ENCODE measurements at places on chromosomes 6 and 20.

DNA sequence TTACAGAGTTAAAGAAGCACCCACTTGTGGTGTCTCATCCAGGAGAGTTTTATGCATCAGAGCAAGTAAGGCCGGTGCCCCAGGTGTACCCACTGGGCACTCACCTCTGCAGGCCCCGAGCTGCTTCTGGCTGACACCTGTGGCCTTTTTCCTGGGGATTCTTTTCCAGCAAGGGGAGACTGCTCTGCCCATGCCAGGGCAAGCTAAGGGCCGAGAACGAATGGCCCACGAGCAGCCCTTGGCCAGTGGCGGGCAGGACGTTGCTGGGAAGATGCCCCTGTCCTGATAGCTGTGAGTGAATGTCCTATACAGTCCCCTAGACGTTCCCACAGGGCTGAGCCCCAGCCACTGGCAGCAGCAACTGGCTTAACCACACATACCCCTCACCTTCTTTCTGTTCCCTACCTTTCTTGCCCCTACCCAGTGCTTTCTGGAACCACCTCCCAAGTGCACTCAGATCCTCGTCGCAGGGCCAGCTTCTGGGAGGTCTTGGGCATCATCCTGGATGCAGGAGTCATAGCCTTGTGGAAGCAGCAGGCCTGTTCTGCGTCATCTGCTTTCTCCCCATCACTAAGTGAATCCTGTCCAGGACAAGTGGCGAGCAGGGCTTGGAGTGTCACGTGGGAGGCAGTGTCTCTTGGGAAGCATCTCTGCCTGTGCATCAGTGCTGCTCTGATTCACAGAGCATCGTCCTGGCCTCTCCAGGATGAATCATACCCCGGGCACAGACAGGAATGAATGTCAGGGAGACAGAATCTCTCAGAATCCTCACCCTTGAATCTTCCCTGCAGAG lies 32.5 kb downstream of the SYNDIG1 start:
- H3K27ac ChIP-seq, result no peak overlapping the region
- H3K4me1 ChIP-seq, result peaks cover 9% of the 10 kb centered on the region
- no peaks in the 10 kb centered on the region for H3K36me3 ChIP-seq

GRCh38 chr20:63840405-63840828 lies 9.4 kb upstream of the ZBTB46 start:
- H3K36me3 ChIP-seq, result no peaks in the 10 kb centered on the region
- no peak overlapping the region for H3K4me3 ChIP-seq
- H3K4me1 ChIP-seq, result no peaks in the 10 kb centered on the region
- H3K27ac ChIP-seq, result no peak overlapping the region

DNA sequence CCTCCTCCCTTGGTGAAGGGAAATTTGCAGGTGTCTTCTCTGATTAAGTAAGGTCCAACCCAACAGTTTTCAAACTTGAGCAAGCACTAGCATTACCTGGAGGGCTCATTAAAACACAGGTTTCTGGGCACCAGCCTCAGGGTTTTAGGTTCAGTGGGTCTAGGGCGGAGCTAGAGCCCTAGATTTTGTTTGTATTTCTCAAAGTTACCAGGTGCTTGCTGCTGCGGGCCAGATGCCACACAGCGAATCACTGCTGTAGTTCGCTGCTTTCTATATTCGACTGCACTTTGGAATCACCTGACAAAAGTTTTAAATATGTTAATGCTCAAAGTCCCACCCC lies 869 bp downstream of the COL21A1 start:
- no peak for DNase-seq
- peaks cover 57% of the 10 kb centered on the region for H3K27me3 ChIP-seq
- H3K27ac ChIP-seq, result no peak overlapping the region
- peaks cover 13% of the 10 kb centered on the region for H3K4me1 ChIP-seq
- H3K36me3 ChIP-seq, result no peaks in the 10 kb centered on the region

- DNase-seq, result no peak
- no peak overlapping the region for H3K27ac ChIP-seq
- H3K27me3 ChIP-seq, result no peaks in the 10 kb centered on the region
- H3K4me1 ChIP-seq, result peaks cover 10% of the 10 kb centered on the region
Observed at GRCh38 chr6:92777146-92777740, 642.1 kb downstream of the EPHA7 start.

- H3K36me3 ChIP-seq, result peaks cover 3% of the 10 kb centered on the region
- DNase-seq, result no peak
- H3K27me3 ChIP-seq, result no peaks in the 10 kb centered on the region
- H3K4me1 ChIP-seq, result peaks cover 19% of the 10 kb centered on the region
Observed at GRCh38 chr6:142167486-142167885, 20.4 kb downstream of the VTA1 start.

DNA sequence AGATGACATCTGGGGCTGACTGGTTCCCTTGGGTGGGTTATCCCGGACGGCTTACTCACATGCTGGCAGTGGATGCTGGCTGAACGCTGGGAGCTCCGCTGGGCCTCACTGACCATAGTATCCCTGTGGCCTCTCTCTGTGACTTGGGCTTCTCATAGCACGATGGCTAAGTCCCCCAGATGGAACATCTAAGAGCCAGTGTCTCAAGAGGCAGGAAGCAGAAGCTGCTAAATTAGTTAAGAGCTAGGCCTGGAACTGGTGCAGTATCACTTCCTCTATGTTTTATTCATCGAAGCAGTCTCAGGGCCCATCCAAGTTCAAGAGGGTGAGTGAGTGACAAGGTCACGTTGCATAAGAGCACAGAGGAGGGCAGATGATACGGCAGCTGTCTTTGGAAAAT lies 116.5 kb upstream of the LAMP5 start:
- H3K4me1 ChIP-seq, result peaks cover 5% of the 10 kb centered on the region
- no peak for DNase-seq
- peaks cover 11% of the 10 kb centered on the region for H3K36me3 ChIP-seq
- H3K27me3 ChIP-seq, result no peaks in the 10 kb centered on the region
- H3K27ac ChIP-seq, result no peak overlapping the region

DNA sequence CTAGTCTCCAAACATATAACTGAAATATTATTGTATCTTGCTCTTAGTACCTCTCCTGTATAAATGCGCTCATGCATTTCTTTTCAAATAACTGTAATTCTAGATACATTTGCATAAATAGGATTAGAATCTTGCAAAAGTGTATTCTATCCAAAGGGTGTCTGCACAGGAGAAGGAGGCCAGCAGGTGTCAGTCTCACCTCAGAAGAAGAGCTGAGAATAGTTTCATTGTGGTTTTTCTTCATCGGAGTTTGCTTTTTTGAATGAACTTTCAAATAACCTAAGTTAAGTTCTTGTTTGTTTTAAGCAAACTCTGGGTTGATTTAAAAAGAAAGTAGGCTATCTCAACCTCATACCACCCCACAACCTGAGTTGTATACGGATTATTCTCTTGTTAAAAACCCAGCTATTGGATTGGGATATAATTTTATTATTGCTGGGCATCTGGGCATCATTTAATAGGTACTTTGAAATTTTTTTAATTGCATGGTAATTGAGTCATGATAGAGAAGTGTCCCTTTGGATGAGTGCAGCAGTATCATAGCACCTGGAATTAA lies 125.0 kb upstream of the MLIP start:
- H3K27ac ChIP-seq, result no peak overlapping the region
- H3K4me3 ChIP-seq, result no peak overlapping the region
- H3K36me3 ChIP-seq, result no peaks in the 10 kb centered on the region
- DNase-seq, result peak; percentile 15
